Coronary artery (tissue), 2 donors: ENCODE measurements at places on chromosomes 6 and 20.

GRCh38 chr6:161403717-161404116 is 129.9 kb upstream of the AGPAT4 start:
- no peak for DNase-seq

GRCh38 chr6:150806790-150807189 is 58.7 kb upstream of the MTHFD1L start:
- no peak for DNase-seq

DNA sequence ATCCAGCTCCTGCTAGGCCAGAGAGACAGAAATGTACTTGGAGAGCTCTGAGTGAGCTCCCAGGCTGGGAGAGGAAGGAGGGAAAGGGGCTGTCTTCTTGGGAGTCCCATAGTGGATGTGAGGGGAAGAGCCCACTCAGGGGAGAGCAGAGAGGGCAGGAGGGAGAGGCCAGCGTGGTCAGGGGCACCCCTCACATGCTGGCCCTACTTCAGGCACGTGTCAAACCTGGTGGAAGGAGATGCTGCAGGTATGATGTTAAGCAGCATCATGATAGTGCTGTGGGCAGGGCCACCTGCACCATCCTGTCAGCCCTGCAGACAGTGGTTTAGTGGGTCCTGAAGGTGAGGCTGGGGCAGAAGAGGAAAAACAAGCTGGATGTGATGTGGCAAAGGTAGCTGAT is 265.4 kb upstream of the RNF24 start:
- DNase-seq, result no peak

DNA sequence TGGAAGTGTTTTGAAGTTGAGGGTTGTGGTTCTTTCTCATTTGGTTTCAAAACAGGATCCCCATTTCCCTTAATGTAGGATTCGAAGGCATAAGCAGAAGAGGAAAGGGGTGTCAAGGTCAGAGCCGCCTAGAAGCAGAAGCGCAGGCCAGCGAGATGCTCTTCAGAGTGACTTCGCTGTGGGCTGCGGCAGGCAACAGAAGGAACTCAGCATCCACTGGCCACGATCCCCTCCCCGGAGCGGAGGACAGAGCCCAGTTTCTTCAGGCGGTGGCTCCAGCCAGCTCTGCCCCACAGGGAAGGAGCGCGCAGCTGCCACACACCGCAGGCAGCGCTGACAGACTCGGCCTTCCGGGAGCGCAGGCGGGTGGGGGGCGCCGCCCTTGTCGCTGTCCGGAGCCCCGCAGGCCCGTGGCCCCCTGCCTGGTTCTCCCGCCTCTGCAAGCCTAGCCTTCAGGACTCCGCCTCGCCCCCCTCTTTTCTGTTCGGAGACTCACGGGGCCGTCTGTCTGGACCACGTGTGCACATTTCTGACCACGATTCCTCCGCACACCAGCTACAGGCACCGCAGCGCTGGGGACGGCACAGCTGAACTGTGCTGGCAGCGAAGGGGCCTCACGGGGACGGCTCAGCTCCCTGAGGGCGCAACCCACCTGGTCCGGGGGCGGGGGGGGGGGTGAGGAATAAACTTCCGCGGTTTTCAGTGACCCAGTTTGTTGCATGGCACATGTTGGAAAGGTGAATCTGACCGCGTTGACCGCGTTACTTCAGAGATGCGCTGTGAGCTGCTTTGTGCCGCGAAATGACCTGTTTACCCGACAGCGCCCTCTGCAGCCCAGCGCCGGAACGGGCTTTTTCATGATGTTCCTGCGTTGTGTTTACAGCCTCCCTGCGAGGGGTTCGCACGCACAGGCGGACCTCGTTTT is 26.1 kb downstream of the TTLL2 start:
- no peak for DNase-seq

GRCh38 chr6:167827583-167828324 is 1.0 kb downstream of the AFDN start:
- no peak for DNase-seq
